CD8-positive, alpha-beta memory T cell (primary cell): ENCODE measurements at places on chromosomes 3 and 15. TPM values are rescaled to one million over a fixed set of nuclear protein-coding genes. Genes with fewer than 3 reads are reported as not detected.

The ZBBX gene
- not detected for total RNA-seq

DNA sequence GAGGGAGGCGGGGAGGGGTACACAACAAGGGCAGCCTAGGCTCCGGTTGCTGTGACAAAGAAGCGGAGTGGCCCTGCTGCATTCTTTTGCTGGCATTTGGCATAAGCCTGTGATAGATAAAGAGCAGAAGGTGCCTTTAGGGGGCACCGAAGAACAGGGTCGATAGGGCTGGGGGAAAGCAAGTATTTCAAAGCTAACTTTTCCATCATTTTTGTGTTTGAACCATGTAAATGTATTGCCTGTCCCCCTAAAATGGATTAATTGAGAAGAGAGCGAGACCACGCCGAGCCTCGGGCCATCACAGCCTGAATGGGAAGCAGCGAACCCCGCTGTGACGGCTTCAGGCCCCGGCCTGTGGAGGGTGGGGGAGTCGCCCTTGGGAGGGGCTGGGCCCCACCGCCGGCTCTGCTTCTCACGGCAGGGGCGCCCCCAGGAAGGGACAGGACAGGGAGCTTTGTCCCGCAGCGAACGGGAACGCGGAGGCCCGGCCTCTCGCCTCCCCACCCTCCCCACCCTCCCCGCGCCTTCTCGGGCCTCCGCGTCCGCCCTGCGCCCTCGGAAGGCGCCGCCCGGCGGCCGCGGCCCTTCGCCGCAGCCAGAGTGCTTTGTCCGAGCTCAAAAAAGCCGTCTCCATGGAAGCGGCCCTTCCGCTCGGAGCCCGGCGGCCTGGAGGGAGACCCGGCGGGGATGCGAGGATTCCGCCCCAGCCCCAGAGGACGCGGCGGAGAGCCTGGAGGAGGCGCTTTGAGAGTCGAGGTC is 32.4 kb upstream of the ALDH1L1 start:
- DNase-seq = no peak
- no peaks in the 10 kb centered on the region for H3K36me3 ChIP-seq
- no peak overlapping the region for H3K4me3 ChIP-seq
- no peak overlapping the region for H3K27ac ChIP-seq
- H3K27me3 ChIP-seq = peaks cover 14% of the 10 kb centered on the region

- H3K36me3 ChIP-seq = no peaks in the 10 kb centered on the region
- H3K27me3 ChIP-seq = no peaks in the 10 kb centered on the region
- no peak for DNase-seq
- H3K27ac ChIP-seq = no peak overlapping the region
- no peak overlapping the region for H3K4me3 ChIP-seq
Measured at GRCh38 chr15:34810443-34811129, 15.2 kb upstream of the ACTC1 start.

GRCh38 chr3:184565421-184566211 is 4.0 kb downstream of the EPHB3 start:
- peaks cover 11% of the 10 kb centered on the region for H3K4me1 ChIP-seq
- no peak overlapping the region for H3K4me3 ChIP-seq
- H3K36me3 ChIP-seq = no peaks in the 10 kb centered on the region
- DNase-seq = no peak

DNA sequence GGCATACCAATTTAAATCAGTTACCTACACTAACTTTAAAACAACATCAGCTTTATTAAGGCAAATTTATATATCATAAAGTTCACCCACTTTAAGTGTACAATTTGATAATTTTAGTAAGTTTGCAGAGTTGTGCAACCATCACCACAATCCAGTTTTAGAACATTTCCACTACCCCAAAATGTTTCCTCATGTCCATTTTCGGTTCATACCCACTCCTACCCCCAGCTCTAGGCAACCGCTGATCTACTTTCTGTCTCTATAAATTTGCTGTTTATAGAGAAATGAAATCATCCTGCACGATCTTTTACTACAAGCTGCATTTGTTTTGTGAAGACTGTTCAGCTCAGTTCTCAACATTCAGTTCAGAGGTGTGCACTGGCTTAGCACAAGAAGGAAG is 31.5 kb upstream of the FAM81A start:
- no peak overlapping the region for H3K4me3 ChIP-seq
- no peaks in the 10 kb centered on the region for H3K27me3 ChIP-seq
- DNase-seq = no peak
- H3K36me3 ChIP-seq = no peaks in the 10 kb centered on the region
- no peak overlapping the region for H3K27ac ChIP-seq

- H3K4me1 ChIP-seq = no peaks in the 10 kb centered on the region
- H3K27me3 ChIP-seq = no peaks in the 10 kb centered on the region
- no peaks in the 10 kb centered on the region for H3K36me3 ChIP-seq
- no peak overlapping the region for H3K4me3 ChIP-seq
Measured at GRCh38 chr3:36538136-36538749, 157.9 kb downstream of the STAC start.

- H3K4me1 ChIP-seq = peaks cover 6% of the 10 kb centered on the region
- no peaks in the 10 kb centered on the region for H3K27me3 ChIP-seq
- no peak overlapping the region for H3K27ac ChIP-seq
- H3K4me3 ChIP-seq = no peak overlapping the region
Measured at GRCh38 chr3:196735751-196736150, 3.9 kb upstream of the PAK2 start.

GRCh38 chr15:92681141-92681631 is 25.6 kb upstream of the FAM174B start:
- H3K4me1 ChIP-seq = no peaks in the 10 kb centered on the region
- no peak overlapping the region for H3K4me3 ChIP-seq
- no peaks in the 10 kb centered on the region for H3K36me3 ChIP-seq
